ENCODE measurements at places on chromosomes 2 and 18.

DNA sequence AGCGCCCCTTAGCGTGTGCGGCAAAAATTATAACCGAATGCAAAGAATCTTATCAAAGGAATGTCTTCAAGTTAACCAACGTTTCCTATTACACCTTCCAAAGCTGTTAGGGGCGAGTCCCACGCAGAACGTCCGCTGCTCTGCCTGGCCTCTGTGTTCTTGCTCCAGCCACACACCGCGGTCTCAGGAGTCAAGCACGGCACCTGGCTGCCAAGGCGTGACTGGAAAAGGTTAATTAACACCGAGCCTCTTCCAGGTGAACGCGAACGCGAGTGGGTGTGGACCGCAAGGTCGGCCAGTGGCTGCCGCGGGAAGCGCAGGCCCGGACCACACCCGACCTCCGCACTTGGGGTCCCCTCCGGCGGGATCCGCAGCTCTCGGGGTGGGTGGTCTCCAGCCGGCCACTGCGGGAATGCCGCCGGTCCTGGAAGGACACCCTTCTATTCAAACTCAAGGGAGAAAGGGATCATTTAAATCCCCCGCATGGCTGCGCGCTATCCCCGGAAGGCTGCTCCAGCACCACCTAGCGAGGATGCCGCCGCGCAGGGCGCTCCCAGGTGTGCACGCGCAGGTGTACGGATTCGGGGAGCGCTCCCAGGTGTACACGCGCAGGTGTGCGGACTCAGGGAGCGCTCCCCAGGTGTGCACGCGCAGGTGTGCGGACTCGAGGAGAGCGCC lies 830 bp downstream of the CYB5A start:
- ATAC-seq: no peak

GRCh38 chr2:119795309-119796303 lies 35.9 kb downstream of the PTPN4 start:
- ATAC-seq: no peak

GRCh38 chr2:196249860-196250259 lies 78.5 kb upstream of the STK17B start:
- ATAC-seq: no peak

GRCh38 chr2:40259900-40260299 lies 192.0 kb downstream of the SLC8A1 start:
- no peak for ATAC-seq

GRCh38 chr2:65129286-65129825 lies 550 bp downstream of the RAB1A start:
- peak; percentile 20 for ATAC-seq

DNA sequence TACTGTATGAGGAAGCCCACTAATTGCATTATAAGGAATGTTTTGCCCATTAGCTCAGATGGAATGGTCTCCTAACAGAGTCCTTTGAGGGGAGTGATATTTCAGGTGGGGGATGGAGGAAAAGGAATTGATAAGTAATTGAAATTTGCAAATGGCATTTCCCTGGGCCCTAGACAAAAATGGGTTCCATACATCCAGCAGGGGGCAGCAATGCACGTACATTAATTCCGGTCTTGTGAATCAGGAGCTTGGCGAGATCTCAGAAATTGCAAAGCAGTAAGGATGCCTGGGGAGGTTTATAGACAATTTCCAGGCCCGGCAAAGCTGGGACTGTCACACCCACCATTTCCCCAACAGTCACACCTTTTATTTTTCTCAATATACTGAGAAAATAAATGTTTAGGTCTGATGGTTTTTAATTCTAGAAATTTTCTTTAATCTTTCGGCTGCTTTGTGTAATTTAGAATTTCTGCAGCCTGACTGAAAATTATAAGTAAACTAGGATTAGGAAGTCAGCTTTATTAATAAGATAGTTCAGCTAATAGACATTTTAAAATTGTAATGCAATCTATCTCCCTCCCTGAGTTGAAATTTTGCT lies 122.8 kb downstream of the LYPD1 start:
- ATAC-seq: peak; percentile 36

DNA sequence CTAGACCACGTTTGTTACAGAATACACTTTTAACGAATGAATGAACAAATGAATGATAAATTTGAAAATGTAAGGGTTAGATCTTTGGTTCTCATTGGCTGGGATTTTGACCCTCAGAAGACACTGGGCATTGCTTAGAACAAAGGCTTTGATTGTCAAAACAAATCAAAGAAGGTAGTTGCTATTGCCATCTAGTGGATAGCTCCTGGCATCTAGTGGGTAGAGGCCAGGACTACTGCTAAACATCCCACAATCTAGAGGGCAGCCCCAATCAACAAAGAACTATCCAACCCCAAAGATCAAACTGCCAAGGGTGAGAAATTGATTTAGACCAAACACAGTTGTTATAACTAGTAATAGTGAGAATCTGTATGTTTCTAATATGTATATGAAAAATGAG lies 552.3 kb downstream of the KCNJ3 start:
- no peak for ATAC-seq

DNA sequence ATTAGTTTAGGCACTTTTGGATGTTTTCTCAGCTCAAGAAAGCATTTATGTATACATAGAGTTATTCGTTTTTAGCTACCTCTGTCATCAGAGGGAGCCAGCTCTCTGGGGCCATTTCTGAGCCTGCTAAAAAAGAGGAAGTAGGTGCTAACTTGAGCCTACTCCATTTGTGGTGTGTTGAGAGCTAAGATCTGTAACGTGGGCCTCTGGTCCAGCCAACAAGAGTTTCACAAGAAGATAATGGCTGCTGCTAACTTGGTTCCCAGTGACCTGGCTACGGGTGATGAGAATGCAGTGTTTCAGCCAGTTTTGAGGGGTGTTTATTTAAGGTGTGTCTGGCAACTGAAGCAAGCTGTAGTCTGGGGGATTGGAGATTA lies 182.5 kb downstream of the PRKCE start:
- ATAC-seq: no peak

- peak; percentile 56 for ATAC-seq
Measured at GRCh38 chr2:85753525-85754312, at the start of gene ATOH8. TSS of gene ATOH8 (plus strand) at chr2:85753991. CDS start at chr2:85754190, 199 bp downstream.

- no peak for ATAC-seq
Measured at GRCh38 chr2:59932341-59932740, 621.1 kb downstream of the BCL11A start.

DNA sequence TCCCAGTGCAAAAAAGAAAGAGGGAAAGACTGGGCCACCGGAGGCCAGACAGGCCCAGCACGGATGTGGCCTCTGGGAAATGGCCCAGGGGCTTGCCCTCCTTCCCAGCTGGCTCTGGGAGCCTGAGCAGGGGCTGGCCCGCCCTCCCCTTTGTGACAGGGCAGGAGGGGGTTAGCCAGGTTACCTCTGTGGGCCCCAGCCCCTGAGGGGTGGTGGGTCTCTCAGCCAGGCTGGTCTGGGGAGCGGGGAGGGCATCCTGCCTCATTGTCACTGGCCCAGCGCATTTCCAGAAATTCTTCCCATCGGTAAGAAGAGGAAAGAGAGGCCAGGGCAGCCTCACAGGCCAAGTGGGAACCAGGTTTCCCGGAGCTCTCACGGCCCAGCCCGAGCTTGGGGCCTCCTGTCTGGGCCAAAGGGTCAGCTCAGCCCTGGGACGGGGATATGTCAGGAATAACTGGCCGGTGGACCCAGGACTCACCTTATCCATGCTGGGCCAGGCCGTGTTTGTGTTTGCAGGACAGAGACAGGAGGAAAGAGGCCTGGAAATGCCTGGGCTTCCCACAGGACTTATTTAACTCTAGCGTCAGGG lies 182.2 kb downstream of the ZFP36L2 start:
- ATAC-seq: no peak

DNA sequence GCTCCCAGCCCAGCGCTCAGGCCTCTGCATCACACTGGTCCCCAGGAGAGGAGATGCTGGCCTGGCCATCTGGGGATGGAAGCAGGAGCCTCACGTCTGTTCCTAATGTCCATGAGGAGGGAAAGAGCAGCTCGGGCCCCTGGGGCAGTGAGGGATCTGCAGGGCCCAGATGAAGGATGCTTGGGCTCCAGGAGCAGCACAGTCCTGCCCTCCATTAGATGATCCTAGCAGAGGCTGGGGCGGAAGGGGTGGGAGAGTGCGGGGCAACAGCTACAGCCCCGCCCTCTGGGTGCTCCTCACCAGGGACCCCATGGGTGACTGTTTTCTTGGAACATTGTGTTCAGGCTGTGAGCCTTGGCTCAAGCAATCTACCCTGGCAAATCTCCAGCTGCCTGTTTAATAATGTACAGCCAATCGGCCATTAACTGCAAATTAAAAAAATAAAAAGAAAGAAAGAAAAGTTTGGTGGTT lies 49.7 kb downstream of the TNS1 start:
- no peak for ATAC-seq

DNA sequence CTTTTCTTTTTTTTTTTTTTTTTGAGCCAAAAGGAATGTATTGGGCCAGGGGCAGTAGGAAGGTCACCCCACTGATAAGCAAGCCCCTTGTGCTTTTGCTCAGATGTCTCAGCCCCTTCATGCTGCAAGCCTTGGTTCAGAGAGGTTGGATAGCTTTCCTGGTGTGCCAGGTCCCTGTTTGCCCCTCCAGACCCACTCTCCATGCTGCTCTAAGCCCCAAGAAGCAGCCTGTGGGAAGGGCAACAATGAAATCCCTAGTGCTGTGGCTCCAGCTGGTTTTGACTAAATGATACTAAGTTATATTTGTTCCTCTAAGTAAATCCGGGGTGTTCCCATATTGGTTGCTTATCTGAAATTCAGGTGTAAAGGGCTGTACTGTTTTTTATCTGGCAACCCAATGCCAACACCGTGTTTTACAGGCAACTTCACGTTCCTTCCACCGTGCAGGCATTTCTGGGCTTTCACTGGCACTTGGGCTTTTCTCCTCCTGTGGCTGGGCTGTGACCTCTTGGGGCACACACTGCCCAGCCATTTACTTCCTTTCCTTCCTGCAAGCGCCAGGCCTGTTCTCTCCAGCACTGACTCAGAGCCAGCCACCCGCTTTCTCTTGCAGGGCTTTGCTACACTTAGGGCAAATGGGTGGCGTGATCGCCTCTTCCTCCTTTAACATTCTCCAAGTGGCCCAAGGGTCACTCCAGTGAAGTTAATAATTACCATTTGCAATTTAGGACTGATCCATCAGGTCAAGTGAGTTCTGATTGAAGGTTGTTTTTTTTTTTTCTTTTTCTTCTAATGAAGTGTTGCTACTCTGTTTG lies 21.6 kb downstream of the MERTK start:
- no peak for ATAC-seq

- ATAC-seq: no peak
Measured at GRCh38 chr2:158403237-158403636, 53.3 kb downstream of the CCDC148 start.

GRCh38 chr18:59699061-59699460 lies 1.8 kb upstream of the CCBE1 start:
- ATAC-seq: no peak

- ATAC-seq: no peak
Measured at GRCh38 chr2:133570542-133570941, 2.3 kb upstream of the NCKAP5 start.

DNA sequence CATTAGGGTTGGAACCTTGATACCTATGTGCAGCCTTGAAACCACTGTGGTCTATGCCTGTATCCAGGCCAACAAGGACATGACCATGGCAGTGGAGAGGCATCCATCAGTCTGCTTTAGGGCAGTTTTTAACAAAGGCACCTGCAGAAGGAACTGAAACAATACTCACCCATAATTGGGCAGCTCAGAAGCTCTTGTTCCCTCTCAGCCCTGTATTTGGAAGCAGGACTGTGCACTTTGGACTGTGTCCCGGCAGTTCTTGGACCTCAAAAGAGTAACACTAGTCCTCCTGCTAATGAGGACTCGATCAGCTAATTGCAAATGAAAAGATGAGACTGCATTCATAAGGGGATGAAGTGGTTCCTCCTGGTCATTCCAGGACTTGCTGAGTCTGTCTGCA lies 500.2 kb upstream of the TNP1 start:
- no peak for ATAC-seq

- ATAC-seq: no peak
Measured at GRCh38 chr2:99608861-99609260, 119.0 kb upstream of the REV1 start.

- ATAC-seq: no peak
Measured at GRCh38 chr2:176126929-176127773, 2.4 kb upstream of the HOXD8 start.

DNA sequence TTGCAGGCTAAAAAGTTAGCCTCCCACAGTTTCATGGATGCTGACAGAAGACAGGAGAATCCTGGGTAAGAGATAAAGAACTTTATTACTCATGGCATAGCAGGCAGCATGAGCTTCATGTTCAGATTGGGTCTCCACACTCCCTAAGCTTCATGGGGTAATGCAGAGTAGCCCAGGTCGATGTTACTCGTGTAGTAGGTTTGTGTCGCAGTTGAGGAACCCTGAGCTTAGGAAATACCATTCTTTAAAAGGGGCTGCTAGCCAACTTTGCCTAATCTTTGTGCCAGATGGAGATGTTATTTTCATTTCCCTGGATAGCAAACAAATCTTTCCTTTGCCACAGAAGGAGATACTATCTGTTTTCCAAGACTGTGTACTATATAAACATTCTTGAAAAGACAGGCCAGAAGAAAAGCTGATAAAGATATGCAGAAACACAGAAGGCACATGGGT lies 117.6 kb downstream of the LTBP1 start:
- no peak for ATAC-seq

DNA sequence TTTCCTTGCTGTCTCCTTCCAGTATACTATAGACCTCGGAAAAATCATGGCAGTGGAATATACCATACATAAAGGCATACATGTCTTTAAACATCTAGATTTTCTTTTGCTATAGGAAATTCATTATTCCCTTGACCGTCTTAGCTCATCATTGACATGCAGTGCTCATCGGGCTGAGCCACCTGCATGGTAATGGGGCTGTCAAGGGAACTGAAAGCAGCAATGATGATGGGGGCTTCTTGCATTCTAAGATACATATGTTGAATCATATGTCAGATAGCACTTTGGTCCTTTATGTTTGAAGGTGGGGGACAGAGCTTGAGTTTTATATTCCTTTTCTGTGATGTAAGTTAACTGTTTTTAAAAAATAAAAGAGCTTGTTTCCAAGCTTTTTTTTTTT lies 106.6 kb downstream of the ICA1L start:
- ATAC-seq: no peak

DNA sequence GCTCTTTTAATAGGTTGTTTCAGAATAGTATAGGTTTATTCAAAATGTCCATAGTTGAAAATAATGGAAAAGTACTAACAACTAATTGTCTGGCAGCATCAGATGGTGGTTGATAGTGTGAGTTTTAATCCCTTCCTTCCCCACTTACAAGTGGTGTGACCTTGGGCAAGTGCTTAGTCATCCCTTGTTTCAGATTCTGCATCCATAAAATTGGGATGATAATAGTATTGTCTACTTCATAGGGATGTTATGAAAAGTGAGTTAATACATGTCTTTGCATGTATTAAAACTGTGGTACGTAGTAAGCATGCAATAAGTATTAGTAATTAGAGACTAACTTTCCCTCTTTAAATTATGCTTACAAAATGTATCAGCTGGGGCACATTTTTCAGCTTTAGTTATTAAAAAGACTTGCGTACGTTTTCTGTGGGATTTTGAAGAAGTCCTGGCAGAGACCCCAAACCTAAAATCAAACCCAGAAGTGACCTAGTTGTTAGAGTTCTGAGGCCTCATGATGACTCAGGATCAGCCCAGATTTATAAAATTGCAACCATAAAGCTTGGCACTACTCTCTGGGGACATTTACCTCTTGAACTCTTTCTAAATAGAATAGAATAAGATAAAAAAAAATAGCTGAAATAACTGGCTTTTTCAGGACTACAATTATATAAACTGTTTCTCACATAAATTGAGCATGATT lies 8.6 kb downstream of the ITGA4 start:
- no peak for ATAC-seq

- ATAC-seq: no peak
Measured at GRCh38 chr2:193349642-193350041, 1154.9 kb upstream of the TMEFF2 start.

All from motor neuron (in vitro differentiated cells).